ENCODE measurements at places on chromosomes 16 and 17.

- no peak for DNase-seq
Measured at GRCh38 chr17:38981636-38982035, 14.4 kb upstream of the FBXO47 start.

DNA sequence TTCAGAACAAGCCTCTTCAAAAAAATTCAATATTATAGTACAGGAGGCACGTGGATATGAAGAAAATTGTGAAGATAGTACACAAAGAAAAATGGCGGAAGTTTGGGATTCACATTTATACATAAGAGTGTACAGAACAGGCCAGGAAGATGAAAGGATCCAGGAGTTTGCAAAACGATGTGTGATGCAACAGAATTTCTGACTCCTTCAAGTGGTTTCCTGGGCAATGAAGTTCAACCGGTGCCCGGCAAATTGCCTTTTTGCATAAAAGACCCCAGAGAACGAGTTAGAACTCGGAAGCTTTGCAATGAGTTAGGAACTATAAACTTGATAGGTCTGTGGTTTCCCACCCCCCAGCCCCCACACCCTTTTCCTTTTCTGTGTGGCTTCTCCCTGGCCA is 189.1 kb downstream of the SALL1 start:
- DNase-seq = no peak

GRCh38 chr17:78910497-78911284 is 7.7 kb upstream of the CEP295NL start:
- DNase-seq = no peak

DNA sequence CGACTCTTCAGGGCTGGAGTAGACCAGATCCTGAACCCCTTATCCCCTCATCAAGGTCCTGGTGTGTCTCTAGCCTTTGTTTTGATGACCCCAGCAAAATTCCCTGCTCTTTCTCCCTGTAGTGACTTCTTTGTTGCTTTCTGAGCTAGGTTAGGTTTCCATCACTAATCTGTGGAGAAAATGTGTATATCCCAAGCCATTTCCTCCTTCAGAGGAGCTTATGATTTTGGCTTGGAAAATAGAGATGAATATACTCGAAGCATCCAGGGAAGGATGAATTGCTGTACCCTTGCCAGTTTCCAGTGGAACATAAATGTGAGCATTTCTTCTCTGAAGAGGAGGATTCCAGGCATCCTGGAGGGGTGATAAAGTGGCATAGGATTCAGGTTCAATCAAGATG is 55.8 kb downstream of the KSR1 start:
- DNase-seq = no peak

DNA sequence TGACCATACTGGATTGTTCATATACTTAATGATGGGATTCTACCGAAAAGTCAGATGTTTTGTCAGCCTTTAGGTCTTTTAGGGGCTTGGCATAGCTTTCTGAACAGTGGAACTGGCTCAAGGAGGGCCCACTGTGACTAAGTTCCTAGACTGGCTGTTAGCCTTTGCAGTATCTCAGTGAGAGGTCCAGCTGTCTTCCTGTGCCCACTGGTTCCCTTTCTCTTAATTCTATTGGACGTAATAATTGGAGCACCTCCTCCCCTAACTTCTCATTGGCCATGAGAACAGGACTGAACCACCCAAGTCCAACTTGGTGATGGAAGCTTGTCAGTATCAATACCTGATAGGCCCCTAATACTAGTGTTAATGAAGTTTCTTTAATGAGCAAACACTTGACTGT is 13.5 kb downstream of the KPNA2 start:
- DNase-seq = no peak

- no peak for DNase-seq
Measured at GRCh38 chr17:66135896-66136295, 56.0 kb downstream of the CEP112 start.

DNA sequence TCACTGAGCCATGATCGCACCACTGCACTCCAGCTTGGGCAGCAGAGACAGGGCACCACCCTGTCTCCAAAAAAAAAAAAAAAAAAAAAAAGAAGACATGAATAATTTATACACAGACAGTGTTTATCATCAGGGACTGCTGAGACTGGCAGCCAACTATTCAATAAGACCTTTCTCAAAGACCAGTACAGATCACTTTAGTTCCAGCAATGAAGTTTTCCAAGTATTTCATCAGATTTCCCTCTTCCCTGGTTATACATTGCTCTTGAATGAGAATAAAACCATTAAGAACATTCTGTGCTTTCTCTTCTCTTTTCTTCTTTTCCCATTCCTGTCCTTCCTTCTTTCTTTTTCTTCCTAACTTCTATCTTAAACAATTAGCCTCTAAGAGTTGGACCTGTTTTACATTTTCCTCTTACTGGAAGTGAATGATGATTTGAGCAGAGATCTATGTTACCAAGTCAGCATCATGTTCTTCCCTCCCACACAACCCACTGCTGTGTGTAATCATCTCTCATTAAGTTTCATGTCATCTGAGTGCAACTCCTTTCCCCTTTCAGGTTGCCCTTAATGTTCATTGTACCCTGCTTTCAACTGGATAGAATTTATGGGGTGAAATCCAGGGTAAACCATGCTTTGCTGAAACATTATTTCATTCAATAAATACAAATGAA is 35.9 kb upstream of the SMIM36 start:
- no peak for DNase-seq
